ENCODE measurements at places on chromosomes 5 and 9. TPM values are rescaled to one million over a fixed set of nuclear protein-coding genes. Genes with fewer than 3 reads are reported as not detected.

- H3K27me3 ChIP-seq = peaks cover 3% of the 10 kb centered on the region
- DNase-seq = no peak
- no peaks in the 10 kb centered on the region for H3K36me3 ChIP-seq
- peaks cover 26% of the 10 kb centered on the region for H3K4me1 ChIP-seq
Measured at GRCh38 chr9:113520109-113520642, 56.6 kb downstream of the RGS3 start.

The GFPT2 gene
- 1.1 TPM for total RNA-seq

DNA sequence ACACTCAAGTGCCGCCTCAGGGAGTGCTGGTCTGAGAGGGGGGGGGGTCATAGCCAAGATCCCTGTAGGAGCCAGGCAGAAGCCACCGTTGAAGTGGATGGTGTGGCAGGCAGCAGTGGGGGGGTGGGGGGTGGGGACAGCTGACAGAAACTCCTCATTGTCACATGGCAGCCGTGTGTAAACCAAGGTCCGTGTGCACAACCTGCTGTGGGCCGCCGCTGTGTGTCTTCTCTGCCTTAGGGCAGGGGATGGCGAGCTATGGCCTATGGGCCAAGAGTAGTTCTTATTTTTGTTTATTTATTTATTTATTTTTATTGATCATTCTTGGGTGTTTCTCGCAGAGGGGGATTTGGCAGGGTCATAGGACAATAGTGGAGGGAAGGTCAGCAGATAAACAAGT is 13.4 kb downstream of the SQSTM1 start:
- no peak overlapping the region for H3K4me3 ChIP-seq
- H3K4me1 ChIP-seq = peaks cover 4% of the 10 kb centered on the region
- H3K36me3 ChIP-seq = peaks cover 47% of the 10 kb centered on the region
- no peak for DNase-seq
- no peaks in the 10 kb centered on the region for H3K27me3 ChIP-seq

- peaks cover 3% of the 10 kb centered on the region for H3K27me3 ChIP-seq
- no peak for DNase-seq
Measured at GRCh38 chr5:136114414-136115125, 18.1 kb upstream of the SMAD5 start.

GRCh38 chr9:38226491-38226951 is 157.5 kb upstream of the SHB start:
- peak; percentile 56 for DNase-seq
- H3K27ac ChIP-seq = peak overlapping the region; percentile 85
- H3K36me3 ChIP-seq = no peaks in the 10 kb centered on the region
- H3K27me3 ChIP-seq = peaks cover 6% of the 10 kb centered on the region
- H3K4me1 ChIP-seq = peaks cover 33% of the 10 kb centered on the region

The ARL10 gene
- total RNA-seq = 23.4 TPM

The SPINK1 gene
- total RNA-seq = 930 TPM

DNA sequence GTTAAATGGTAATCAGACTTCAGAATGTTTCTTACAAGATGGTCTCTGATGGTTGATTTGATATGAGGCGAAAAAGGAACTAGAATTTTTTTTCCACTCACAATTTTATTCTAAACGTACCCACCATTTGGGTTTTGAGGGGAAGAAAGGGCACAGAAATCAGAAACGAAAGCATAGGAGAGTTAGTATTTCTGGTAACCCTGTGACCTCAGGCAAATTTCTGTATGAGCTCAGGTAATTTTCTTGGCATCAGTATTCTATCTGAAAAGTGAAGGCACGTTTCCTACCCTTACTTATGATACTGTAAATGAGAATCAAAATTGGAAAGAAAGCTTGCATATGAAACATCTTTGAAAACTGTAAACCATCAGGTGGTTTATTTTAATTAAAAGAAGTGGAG is 26.5 kb downstream of the TMEFF1 start:
- no peak for DNase-seq
- H3K4me1 ChIP-seq = peaks cover 9% of the 10 kb centered on the region
- no peak overlapping the region for H3K4me3 ChIP-seq
